Endodermal cell (in vitro differentiated cells): ENCODE measurements at places on chromosomes 1 and 21.

- peak; percentile 86 for DNase-seq
Measured at GRCh38 chr1:90616395-90616794, 100.7 kb downstream of the BARHL2 start.

- DNase-seq = no peak
Measured at GRCh38 chr21:30710499-30710898, 8.1 kb downstream of the KRTAP21-3 start.

DNA sequence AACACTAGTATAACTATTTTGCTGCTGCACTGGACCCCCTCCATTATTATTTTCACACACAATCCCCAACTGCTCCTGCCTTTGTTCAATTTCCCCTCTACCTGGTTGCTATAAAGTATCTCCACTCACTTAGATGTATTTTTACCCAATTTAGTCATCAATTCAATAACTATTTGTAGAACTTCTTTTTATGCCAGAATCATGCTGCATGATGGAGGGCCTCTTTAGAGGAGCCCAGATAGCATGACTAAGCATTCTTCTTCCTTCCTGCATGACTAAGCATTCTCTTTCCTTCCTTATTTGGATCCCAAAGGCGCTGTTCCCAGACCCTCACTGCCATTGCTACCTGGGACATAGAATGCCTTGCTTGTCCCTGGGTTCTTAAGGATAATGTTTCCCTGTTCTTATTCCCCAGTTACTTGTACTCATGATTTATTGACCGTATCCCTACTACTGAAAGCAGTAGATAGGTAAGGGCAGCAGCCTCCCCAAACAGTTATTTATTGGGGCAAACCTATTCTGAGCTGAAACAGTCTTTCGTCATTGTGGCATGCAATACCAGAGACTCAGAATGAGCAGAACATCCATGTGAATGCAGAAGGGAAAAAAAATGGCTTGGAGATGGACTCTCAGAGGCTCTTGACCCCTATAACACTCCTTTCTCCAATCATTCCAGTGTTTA, 89.3 kb upstream of the AKT3 start:
- no peak for DNase-seq

DNA sequence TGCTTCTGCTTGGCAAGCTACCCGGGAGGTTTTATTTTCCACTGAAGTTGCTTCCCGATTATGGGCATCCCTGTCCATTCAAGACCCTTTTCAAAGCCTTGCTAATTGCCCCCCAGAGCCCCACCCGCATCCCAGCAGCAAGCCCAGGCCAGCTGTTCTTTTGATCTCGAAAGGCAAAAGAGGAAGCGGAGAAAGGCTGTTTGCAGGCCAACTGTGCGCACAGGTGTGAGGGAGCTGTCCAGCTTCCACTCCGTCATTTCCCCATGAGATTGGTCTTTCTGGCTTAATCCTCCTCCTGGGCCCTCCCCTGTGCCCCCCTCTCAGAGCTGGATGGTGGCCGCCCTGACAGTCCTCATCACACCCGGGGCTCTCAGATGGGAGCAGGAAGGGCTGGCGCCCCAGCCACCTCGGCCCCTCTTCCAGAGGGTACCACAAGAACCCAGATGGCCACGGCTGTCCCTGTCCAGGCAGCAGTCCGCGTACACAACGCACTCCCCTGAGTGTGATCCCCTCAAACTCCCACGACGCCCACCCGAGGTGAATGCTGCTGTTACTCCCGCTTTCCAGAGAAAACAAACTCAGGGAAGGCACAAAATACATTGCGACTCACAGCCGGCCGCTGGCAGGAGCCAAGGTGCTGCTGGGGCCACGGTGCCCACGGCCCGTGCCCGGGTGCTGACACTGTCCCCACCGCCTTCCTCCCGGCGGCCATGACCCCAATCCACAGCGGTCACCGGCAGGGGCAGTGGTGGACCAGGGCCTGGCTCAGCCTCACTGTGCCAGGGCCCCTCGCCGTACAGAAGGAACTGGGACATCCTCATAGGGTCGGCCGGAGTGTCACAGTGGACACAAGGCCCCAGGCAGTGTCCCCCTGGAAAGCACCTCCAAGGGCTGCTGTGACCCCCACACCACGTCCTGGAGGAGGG, 121.9 kb downstream of the CRYAA start:
- DNase-seq = no peak

GRCh38 chr1:62407398-62408009, 29.3 kb upstream of the USP1 start:
- DNase-seq = no peak

DNA sequence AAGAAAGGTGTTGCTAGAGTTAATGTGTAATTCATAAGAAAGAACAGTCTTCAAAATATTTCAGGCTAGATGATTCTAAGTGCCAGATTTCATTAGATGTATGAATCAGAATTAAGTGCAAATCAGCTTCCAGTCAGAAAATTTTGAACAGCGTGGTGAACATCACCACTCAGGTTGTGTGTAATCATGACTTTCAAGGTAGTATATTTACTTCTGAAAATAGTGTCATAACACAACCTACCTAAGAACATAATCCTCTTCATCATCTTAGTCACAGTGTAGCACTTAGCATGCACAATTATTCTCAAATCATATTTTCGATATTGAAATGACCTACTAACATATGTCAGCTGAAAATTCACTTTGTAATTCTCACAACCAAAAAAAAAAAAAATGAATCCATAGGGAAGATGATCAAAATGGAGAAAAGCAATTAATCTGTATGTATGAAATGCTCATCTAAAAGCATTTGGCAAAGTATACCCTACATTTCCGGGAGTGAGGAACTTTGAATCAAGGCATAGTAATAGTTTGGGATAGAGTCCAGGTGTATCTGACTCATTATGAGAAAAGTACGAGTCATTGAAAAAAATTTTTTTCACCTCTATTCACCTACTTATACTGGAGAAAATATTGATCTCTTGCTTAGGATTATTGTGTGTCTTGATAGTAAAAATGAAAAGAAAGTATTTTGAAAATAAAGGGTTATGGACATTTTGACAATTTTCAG, 221.8 kb upstream of the CHRM3 start:
- DNase-seq = no peak

DNA sequence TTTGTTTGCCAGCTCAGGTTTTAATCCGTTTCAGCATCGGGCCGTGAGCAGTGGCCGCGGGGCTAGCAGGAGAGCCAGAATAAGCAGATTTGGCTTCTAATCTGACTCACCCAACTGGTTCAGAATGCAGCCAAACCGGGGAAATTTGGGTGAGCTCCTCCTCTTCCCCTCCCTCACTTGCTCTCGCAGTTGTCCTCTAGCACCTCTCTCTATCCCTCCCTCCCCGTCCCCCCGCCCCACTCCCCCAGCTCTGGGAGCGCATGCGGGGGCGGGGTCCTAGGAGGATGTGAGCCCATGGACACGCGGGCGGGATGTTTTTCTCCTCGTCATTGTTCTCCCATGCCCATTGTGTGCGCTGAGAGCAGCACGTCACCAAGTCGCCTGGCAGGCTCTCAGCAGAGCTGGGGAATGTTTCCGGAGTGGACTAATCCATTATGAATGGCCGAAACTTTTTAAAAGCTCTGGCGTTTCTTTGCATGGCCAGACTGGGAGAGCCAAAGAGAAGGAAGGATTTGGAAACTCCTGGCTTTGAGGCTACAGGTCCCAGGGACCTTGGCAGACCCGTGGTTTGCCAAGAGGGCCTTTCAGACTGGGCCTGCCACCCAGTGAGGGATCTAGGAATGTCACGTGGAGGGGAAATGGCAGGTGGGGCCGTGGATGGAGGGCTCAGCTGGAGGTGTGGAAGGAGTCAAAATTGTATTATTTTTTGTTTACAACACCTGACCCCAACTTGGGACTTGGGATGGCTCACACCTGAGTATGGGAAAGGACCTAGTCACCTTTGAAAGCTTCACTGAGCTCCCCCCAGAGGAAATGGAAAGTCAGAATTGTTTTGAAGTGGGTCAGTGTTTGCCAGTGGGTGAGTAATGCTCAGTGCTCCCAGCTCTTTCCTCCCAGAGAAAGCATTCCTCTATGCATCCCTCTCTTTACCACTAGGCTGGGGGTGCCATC, 39.2 kb downstream of the CDK18 start:
- DNase-seq = peak; percentile 94

DNA sequence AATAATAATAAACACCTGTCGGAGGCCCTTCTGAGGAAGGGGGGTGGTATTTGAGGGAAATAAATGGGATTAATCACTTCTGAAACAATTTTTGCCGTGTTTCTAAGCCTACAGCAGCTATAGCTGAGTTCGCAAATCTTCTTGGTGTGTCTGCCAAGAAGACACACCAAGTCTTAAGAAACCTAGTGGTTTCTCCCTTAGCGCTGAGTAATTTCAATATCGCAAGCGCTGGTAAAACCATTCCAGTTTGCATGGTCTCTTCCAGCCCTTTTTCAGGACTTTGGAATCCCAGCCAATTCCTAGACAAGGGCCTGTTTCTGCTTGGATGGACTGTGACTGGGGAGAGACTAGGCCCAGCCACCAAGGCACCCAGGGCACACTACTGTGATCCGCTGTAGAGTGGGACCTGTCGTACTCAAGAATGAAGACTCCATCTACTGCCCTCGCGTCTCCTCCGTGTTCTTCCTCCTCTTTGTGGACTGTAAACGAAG, 7.5 kb upstream of the LHX8 start:
- DNase-seq = no peak

DNA sequence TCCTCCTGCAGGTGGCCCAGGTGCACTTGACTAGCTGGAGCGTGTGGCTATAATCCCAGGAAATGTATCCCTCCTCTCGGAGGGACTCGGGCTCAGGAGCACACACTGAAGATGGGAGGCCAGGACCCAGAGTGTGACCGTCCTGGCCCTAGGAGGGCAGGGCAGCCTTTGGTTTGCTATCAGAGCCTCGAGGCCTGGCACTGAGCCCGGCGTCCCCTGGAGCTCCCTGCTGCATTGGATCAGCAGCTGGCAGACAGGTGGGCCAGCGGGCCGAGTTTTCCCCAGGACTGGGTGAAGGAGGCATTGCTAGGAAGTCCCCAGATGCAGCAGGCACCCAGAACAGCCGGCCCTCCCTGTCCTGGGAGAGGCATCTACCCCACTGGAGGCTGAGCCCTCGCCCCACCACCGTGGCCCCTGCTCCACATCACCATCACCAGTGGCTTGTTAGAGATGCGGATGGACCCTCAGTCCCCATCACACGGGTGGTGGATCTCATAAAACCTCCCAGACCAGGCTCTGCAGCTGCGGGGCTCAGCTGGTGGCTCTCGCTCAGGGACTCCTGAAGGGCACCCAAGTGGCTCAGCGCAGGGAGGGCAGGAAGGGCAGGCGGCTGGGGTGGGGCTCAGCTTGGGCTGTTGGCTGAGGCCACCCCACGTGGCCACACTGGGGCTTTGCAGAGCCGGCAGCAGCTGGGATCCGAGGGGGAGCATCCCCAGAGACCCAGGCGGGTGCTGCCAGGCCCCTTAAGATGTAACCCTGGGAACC, 32.7 kb upstream of the POFUT2 start:
- DNase-seq = peak; percentile 44

DNA sequence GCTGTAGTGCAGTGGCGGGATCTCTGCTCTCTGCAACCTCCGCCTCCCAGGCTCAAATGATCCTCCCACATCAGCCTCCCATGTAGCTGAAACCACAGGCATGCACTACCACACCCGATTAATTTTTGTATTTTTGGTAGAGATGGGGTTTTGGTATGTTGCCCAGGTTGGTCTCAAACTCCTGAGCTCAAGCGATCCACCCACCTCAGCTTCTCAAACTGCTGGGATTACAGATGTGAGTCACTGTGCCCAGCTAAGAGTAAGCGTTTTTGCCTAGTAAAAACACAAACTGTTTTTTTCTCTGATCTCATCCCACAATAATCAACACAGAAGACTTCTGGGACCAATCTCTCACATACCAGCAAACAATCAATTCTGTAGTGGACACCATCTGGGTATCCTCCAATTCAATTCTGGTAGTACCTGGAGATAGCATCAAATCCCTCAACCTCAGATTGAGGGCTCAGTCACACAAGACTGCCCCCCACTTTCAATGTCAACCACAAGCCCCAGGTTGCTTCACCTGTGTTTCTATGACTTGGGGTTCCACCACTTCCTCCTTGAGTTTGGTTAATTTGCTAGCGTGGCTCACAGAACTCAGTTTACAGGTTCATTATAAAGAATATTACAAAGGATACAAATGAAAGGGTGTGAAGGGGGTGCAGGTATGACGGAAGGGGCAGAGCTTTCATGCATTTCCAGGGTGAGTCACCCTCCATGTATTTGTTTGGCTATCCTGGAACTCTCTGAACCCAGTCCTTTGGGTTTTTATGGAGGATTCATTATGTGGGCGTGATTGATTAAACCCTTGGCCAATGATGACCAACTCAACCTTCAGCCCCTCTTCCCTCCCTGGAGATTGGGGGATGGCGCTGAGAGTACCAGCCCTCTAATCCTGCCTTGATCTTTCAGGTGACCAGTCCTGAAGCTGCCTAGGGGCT, 40.0 kb upstream of the RHOU start:
- DNase-seq = no peak

GRCh38 chr1:218315638-218316037, 29.5 kb upstream of the TGFB2 start:
- DNase-seq = no peak

DNA sequence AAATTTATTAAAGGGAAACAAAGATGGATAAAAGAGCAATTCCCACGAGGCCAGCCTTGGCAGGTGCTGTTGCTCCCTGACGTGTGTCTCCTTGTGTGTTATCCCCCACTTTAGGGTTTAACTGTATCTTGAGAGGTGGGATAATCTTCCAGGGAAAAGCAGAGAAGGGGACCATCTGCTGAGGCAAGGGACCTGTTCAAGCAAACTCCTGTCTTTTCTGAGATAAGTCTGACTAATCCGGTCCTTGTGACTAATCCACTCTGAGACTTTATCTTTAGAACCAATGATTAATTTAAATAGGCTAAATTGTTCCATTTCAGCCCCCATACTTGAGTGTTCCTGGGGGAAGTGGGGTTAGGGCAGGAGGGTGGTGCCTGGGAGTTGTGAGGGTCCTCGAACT, 163.6 kb downstream of the CAMTA1 start:
- no peak for DNase-seq

- DNase-seq = no peak
Measured at GRCh38 chr1:201750934-201751333, 78.0 kb upstream of the IPO9 start.

GRCh38 chr1:22825486-22826189, 115.0 kb downstream of the EPHB2 start:
- no peak for DNase-seq

- DNase-seq = no peak
Measured at GRCh38 chr1:170539154-170539553, 7.2 kb downstream of the GORAB start.

DNA sequence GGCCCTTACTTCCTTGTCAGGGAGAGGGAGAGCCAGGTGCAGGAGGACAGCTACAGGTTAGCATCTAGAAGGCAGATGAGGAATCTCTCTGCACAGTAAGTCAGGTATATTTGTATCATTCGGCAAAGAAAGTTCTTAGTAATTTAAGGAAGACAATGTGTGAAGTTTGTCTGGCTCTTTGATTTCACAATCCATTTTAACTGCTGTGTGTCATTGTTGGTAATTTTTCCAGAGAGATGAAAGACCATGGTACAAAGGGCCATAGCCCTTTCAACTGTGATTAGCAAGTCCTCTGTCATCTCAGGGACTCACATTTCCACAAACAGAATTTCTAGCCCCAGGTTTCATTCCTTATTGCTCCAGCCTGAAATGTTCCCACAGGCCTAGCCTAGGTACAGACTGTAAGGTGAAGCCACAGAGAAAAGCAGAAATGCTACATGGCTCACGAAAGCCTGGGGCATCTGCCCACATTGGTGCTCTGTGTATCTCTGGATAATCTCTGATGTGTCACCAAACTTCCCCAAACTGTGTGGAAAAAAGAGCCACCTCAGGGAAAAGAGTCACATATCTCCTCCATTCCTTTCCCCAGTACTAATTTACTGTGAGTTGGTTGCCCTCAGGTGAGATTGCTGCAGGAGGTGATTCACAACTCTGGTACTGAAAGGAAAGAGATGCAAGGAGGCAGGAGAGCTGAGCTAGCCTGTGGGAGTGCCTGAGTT, 70.6 kb downstream of the SYT6 start:
- no peak for DNase-seq

- DNase-seq = no peak
Measured at GRCh38 chr1:235898126-235898525, 31.4 kb upstream of the LYST start.
